CD4-positive, CD25-positive, alpha-beta regulatory T cell (primary cell): ENCODE measurements at places on chromosomes 6 and 20. TPM values are rescaled to one million over a fixed set of nuclear protein-coding genes. Genes with fewer than 3 reads are reported as not detected.

The POPDC3 gene
- polyA plus RNA-seq = not detected

The EDN3 gene
- polyA plus RNA-seq = not detected

DNA sequence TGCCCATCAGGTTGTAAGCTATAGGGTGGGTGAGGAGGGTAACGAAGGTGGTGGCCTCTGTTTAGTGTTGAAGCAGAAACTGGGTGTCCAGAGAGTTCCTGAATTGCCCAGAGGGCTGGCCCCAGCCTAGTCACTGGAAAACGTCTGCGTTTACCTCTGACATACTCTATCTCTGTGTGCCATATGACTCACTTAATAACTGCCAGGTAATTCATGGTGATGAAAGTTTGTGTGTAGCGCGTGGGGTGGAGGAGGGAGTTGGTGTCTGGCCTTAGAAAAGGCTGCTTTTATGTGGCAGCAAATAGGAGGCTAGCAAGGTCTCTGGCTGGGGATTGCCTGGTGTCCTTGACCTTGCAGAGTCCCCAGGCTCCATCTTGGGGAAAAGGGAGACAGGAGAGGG lies 47.3 kb downstream of the SLC35D3 start:
- DNase-seq = no peak

DNA sequence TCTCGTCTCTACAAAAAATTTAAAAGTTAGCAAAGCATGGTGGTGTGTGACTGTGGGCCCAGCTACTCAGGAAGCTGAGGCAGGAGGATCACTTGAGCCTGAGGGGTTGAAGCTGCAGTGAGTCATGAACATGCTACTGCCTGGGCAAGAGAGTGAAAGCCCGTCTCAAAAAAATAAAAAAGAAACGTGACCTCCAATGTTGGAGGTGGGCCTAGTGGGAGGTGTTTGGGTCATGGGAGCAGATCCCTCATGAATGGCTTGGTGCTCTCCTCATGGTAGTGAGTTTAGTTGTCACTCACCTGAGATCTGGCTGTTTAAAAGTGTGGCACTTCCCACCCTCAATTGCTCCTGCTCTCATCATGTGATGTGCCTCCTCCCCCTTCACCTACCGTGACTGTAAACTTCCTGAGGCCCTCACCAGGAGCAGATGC lies 24.3 kb downstream of the RBL1 start:
- DNase-seq = peak; percentile 3

DNA sequence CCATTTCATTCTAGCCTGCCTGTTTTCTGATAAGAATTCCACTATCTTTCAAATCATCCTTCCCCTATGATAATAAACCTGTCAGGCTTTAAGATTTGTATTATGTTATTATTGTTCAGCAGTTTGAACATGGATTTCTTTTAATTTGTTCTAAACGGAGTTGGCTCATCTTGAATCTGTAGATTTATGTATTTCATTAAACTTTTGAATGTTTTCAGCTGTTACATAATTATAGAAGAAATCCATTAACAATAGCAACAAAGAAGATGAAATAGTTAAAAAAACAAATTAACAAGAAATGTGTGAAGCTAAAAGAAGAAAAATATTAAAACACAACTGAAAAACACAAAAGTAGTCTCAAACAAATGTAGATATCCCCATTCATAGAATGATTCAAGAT lies 223.7 kb upstream of the RUNX2 start:
- no peak for DNase-seq

GRCh38 chr6:144559865-144560593 lies 274.9 kb downstream of the UTRN start:
- DNase-seq = peak; percentile 78

GRCh38 chr6:4581468-4582385 lies 194.5 kb upstream of the CDYL start:
- no peak for DNase-seq

DNA sequence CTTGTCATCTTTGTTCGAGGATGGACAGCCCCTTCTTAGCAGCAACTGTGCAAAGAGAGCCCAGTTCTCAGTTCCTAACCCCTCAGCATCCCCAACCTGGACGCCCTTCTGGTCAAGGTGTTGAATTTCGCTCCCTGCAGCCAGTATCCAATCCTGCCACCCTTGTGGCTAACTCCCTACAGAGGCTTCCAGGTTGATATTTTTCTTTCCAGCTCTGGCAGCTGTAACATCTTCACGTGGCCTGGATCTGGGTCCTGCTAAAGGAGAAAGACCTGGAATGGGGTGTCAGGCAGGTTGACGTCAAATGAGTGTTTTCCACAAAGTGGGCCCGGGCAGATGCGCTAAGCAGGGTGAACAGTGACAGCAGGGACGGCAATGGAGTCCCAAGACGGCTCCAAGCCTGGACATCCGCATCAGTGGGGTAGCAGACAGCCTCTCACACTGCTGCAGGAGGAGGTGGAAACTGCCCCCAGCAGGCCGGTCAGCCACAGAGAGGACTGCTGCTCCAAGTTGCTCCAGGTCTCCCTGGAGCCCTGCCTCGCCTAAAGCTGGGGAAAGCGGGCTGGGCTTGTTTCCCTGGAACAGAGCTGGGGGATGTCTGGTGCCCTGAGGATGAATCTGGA lies 1.0 kb upstream of the YTHDF1 start:
- no peak for DNase-seq

- no peak for DNase-seq
These were observed 131.9 kb upstream of the SGK1 start for GRCh38 chr6:134449781-134450180.

The DZANK1 gene
- 0.85 TPM for polyA plus RNA-seq

GRCh38 chr6:37460805-37461204 lies 27.8 kb downstream of the CMTR1 start:
- no peak for DNase-seq

The ALDH5A1 gene
- polyA plus RNA-seq = 9.8 TPM
